ENCODE measurements at places on chromosomes 7 and 10. TPM values are rescaled to one million over a fixed set of nuclear protein-coding genes. Genes with fewer than 3 reads are reported as not detected.

DNA sequence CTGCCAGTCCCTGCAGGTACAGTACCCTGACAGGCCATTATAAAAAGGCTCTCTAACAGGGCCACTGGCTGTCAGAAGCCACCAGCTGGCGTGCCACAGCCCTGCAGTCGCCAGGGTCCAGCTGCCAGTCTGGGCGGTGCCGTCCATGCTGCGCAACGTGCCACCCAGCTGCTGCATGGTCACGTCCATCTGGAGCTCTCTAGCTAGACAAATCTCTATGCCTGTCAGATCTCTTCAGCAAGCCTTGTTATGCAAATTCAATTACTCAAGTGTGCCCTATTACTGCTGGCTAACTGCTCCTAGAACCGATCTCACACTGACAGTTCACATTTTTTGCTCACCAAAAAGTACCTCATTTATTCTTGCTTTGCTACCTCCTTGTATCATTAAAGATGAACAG lies 75.9 kb downstream of the HIBADH start:
- DNase-seq = no peak

Gene BLNK
- 0.97 TPM for total RNA-seq

DNA sequence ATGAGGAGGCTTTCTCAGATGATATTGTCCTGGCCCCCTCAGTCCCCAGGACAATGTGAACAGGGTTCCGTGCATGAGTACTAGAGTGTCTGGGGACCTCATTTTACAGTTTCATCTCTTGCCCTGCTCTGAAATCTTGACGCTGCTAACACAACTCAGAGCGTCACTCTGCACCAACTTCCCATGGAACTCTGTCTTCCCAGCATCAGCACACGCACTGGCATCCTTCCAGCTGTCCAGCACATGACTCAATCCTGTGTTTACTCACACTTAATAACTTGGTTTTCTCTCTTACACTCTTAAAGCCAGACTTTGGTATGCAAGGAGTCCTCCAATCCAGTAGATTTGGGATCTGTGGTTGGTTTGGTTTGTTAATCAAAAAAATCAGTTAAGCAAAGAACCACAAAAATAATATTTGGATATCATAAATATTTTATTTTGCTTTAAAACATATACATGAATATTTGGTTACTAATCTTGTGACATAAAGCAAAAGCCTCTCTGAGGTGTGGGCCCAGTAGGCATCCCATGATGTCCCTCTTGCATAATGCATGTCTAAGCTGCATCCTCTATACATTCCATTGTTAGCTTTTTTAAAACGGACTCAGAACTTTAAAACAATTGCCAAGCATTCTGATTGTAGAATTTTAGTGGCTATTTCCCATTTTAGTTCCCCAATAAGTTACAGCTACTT lies 131.0 kb downstream of the CXCL12 start:
- DNase-seq = peak; percentile 92

- DNase-seq = peak; percentile 57
Observed at GRCh38 chr7:95317546-95317945, 6.8 kb downstream of the PON1 start.

DNA sequence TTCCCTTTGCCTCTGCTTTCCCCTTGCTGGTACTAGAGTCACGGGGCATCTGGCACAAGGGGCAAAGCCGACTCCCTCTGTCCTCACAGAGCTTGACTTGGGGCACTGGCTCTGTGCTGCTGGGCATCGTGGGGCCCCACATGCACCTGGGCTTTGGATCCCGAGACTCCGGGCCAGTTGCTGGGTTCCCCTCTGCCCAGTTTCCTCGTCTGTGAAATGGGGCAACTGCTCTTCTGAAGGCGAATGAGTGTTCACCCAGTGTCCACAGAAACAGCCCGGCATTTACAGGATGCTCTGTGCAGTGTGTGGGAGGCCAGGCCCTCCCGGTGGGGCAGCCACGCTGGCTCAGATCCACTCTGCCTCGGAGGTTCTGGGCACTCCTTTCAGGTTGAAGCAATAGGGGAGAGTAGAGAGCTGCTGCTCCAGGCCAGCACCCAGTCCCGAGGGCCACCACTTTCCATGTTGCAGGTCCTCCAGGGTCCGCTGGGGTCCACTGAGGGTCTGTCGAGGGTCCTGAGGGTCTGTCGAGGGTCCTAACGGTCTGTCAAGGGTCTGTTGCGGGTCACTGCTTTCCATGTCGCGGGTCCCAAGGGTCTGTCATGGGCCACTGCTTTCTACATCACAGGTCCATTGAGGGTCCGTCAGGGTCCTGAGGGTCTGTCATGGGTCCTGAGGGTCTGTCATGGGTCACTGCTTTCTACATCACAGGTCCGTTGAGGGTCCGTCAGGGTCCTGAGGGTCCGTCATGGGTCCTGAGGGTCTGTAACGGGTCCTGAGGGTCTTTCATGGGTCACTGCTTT lies 103.6 kb downstream of the VIPR2 start:
- peak; percentile 87 for DNase-seq

GRCh38 chr7:110448918-110449317 lies 642.0 kb upstream of the LRRN3 start:
- DNase-seq = no peak

Gene ARID5B
- 48.0 TPM for total RNA-seq

DNA sequence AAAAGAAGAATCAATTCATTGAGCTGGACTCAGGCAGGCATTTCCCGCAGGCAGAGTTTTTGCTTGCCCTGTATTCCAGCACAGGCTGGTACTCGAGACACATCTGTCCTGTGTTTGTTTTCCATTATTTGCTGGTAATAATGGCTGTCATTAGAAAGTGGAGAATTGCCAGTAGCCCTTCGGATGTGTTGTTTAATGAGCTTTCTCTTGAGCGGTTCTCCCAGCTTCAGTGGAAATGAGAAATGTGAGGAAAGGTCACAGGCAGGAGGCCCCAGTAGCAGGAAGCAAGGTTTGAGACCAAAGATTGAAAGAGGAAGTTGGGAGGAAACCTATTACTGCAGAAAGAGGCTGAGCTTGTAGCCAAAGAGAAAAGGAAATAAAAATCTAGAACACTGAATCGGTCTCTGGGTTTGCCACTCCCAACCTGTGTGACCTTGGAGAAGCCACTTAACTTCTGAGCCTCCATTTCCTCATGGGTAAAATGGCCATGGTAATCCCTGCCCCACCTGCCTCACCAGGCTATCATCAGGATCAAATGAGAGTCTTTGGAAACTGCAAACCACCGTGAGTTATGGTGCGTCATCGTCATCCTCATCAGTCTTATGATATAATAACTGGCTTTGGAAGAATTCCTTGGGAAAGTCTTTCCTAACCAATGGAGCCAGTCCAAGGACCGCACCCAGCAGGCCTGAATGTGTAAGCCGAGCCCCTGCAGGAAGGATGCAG lies 67.7 kb downstream of the TACR2 start:
- DNase-seq = peak; percentile 95

All from esophagus muscularis mucosa (tissue), 4 donors.